Activated CD4-positive, CD25-positive, alpha-beta regulatory T cell treated with anti-CD3 and anti-CD28 coated beads, Interleukin-2, amount 50 U/mL, for 24 hours (primary cell): ENCODE measurements at places on chromosomes 7 and 10.

- no peak for ATAC-seq
Observed at GRCh38 chr10:75443362-75443761, 11.9 kb downstream of the LRMDA start.

- ATAC-seq = no peak
Observed at GRCh38 chr7:34247468-34247867, 342.1 kb downstream of the BMPER start.

GRCh38 chr7:37110660-37111424 lies 337.8 kb downstream of the ELMO1 start:
- ATAC-seq = no peak

DNA sequence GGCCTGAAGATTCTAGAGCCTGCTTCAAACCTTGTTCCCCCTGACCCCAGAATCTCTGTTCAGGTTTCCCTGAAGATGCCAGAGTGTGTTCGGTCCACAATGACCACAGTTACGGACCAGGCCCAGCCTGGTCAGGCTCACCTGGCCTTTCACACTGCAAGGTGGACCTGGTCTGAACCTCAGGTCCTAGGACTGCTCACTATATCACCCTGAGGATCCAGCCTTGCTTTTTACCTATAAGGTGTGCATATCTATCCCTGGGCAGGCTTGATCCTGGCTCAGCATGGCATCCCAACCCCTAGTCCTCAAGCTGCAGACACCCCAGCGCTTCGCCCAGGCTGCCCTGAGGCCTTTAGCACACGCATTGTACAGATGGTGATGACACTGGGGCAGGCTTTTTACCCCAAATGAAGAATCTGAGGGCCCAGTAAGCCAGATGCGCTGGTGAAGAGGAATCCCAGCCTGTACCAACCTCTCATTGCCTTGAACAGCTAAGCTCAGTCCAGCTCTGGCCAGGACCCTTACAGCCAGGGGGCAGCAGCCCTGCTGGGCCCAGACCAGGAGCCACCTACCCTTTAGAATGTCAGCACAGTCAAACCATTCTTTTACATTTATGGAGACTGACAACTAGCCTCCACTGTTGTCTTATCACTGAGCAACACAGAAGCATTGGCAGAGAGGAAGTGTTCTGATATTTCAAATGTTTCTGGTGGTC lies 28.0 kb downstream of the MAT1A start:
- no peak for ATAC-seq

GRCh38 chr7:39951226-39952194 lies 1.5 kb downstream of the CDK13 start:
- ATAC-seq = peak; percentile 9

- ATAC-seq = no peak
Observed at GRCh38 chr7:103525937-103526336, 79.9 kb upstream of the SLC26A5 start.

GRCh38 chr7:43479042-43479441 lies 103.9 kb upstream of the STK17A start:
- ATAC-seq = no peak
